Stimulated activated CD8-positive, alpha-beta memory T cell treated with anti-CD3 and anti-CD28 coated beads, Interleukin-4, amount 100 ng/mL, for 1 hour (primary cell): ENCODE measurements at places on chromosomes 13 and 19.

DNA sequence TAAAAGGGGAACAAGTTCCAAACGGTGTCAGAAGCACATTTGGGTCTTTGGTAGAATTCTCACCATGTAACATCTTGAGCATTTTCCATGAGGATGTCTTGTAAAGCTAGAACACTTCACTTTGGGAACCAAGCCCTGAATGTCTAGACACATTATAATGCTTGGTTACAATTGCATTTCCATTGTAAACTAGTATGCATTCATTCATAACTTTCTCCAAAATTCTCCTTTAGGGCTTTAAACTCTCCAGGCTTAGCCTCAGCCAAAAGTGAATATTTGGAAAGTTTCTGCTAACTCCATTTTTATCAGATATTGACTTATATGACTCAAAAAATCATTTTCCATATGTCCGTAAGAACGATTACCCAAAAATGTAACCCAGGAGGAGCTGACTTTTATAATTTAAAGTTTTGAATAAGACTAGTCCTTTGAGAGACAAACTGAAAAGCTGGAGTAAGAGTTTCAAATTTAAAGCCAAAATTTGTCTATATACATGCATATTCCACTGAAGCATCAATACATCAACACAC lies 1170.4 kb downstream of the EFNB2 start:
- no peak for DNase-seq

GRCh38 chr13:32013181-32013580 lies 18.4 kb upstream of the FRY start:
- DNase-seq: no peak

GRCh38 chr13:109586509-109587346 lies 199.7 kb downstream of the IRS2 start:
- no peak for DNase-seq

GRCh38 chr19:7242601-7243258 lies 51.5 kb downstream of the INSR start:
- DNase-seq: no peak

- DNase-seq: no peak
Measured at GRCh38 chr13:21668732-21669275, 2.1 kb upstream of the FGF9 start.

- DNase-seq: no peak
Measured at GRCh38 chr19:34230820-34231219, 23.5 kb upstream of the GARRE1 start.

GRCh38 chr19:3094601-3095440 lies 659 bp downstream of the GNA11 start:
- DNase-seq: no peak

DNA sequence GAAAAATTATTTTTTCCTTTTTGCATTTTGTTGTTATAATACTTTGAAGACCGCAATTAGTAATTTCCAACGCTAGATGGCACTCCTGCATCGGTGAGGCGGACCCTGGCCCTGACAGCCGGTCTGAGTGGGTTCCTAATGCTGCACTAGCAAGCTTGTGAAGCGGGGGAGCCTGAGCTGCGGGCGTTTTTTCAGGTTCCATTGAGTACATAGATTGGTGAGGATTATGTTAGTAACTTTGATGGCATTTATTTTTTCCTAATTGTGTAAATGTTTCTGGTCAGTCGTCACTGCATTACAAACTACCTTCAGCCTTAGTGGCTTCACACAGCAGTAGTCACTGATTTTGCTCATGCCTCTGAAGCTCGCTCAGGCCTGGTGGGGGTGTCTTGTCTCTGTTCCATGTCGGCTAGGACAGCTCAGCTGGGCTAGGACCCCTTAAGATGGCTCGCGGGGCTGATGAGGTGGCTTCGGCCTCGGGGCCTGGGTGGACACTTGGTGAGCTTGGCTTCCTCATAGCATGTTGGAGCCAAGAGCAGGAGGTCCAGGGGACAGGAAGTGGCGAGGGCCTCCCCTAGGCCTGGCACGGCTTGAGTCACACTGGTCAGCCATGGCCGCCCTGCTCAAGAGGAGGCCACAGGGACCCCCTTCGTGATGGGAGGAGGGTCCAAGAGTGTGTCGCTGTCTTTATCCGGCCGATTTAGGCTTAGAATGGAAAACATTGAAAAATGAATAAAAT lies 25.0 kb downstream of the ERCC5 start:
- DNase-seq: peak; percentile 23

DNA sequence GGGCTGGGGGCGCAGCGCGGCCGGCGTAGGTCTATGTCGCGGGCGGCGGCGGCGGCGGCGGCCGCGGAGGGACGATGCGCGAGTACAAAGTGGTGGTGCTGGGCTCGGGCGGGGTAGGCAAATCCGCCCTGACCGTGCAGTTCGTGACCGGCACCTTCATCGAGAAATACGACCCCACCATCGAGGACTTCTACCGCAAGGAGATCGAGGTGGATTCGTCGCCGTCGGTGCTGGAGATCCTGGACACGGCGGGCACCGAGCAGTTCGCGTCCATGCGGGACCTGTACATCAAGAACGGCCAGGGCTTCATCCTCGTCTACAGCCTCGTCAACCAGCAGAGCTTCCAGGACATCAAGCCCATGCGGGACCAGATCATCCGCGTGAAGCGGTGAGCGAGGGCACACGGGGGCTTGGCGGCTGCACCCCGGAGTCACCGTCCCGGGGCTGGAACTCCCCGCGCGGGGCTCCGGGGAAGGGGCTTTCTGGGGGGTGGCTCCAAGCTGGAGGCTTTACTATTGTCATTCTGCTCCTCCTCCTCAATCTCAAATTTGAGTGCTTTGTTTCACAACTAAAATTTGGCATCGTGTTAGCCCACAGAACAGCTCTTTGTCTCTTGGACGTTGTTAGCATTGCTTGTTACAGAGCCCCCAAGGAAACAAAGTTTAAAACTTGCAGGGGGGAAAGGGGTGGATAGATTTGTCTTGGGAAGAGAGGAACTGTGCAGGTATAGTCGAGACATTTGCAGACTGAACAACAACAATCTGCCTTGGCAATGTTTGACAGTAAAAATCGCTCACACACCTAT lies 630 bp downstream of the RAP2A start:
- DNase-seq: no peak

GRCh38 chr19:16445238-16446107 lies 26.3 kb downstream of the EPS15L1 start:
- no peak for DNase-seq

GRCh38 chr13:79663435-79663834 lies 182.5 kb downstream of the NDFIP2 start:
- no peak for DNase-seq

- no peak for DNase-seq
Measured at GRCh38 chr13:43558939-43559338, 227.8 kb downstream of the ENOX1 start.

- no peak for DNase-seq
Measured at GRCh38 chr19:3610745-3611717, 4.4 kb upstream of the TBXA2R start.

DNA sequence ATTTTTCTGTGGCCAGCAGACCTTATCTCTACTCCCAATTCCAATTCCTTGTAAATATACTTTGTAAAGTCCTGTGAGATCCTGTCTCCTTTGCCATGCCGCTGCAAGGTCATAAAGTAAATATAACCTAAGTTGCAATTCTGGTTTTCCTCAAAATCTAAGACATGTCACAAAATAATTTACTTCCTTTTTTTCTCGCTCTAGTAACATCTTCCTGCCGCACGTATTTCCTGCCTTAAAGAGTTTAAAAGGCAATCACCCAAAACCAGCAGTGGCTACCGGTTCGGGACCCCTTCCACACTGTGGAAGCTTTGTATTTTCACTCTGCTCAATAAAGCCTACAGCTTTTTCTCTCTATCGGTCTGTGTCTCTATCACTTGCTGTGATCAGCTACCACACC lies 832.0 kb upstream of the SLITRK5 start:
- DNase-seq: no peak

DNA sequence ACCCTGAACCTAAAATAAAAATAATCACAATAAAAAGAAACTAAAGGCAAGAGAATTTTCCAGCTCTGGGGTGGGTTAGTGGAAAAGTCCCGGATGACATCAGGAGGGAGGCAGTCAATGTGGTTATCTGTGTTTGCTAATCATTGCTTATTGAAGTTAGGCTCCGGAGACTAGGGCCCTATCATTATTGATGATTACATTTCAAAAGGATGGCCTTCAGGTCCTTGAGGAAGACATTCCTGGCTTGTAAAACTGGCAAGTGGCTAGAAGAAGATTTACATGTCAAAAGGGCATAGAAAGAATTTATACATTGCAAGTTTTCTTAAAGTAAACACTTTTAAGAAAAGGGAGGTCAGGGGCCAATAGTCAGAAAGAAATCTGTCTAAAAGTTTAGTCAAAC lies 123.4 kb downstream of the POSTN start:
- DNase-seq: no peak

GRCh38 chr13:50609011-50609410 lies 234.5 kb downstream of the DLEU7 start:
- no peak for DNase-seq

DNA sequence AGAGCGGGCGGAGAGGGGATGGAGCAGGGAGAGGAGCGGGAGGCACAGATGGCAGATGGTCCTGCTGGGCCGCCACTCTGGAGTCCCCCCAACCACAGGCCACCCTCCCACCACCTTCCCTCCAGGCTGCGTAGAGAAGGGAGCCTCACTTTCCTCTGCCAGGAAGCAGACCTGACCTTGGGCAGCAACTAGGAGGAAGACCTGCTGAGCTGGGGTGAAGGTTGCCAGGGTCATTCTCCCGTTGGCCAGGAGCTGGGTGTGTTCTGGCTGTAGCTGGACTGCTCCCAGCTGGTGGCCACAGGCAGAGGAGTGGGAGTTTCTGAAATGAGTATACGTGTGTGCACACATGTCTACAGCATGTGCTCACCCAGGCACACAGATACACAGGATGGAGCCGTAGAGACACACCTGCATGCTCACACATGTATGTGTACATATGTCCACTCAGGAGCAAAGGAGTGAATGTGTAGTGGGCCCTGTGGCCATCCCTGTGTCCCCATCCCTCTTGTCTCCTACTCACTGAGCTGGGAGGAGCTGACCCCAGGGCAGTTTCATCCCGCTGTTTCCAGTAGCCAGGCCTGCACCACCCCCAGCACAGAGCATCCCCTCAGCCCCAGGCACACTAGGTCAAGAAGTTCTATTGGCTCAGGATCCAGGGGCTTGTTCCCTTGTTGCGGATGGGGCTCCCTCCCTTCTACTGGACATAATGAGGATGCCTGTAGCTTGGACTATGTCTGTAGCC lies 53.0 kb downstream of the CHST8 start:
- no peak for DNase-seq

DNA sequence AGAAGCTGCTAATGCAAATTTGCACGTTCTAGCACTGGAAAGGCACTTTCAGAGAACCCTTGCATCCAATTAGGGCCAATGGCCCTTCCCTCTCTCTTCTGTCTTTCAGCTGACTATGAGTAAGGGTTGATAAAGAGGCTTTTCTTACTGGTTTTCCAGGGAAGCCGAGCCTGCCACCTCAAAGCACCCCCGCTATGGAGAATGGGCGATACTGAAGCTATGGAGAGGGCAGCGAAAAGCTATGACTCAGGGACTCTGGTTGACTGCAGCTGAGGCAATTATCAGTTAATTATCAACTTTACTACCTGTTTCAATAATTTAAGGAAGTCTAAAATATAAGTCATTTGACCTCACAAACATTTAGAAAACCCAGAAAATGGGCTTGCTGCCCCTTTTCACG lies 115.8 kb downstream of the TRPC4 start:
- no peak for DNase-seq

DNA sequence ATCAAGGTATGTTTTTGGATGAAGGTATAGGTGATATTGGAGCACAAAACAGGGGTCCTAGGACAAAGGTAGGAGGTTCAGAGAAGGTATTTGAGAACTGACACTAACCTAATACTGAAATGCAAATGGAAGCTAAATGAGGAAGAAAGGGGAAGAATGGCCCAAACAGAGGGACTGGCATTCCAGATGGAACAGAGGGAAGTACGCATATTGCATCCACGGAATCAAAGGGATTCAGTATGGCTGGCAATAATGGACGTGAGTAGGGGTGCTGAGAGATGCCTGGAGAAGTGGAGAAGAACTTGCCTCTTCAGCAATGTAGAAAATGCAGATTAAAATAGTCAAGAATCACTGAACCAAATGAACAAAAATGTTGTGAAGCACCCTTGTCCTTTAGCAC lies 283.5 kb upstream of the DACH1 start:
- DNase-seq: no peak
